ENCODE measurements at places on chromosomes 7 and 10.

- DNase-seq: no peak
These were observed 143.6 kb downstream of the GPR85 start for GRCh38 chr7:112942981-112943380.

DNA sequence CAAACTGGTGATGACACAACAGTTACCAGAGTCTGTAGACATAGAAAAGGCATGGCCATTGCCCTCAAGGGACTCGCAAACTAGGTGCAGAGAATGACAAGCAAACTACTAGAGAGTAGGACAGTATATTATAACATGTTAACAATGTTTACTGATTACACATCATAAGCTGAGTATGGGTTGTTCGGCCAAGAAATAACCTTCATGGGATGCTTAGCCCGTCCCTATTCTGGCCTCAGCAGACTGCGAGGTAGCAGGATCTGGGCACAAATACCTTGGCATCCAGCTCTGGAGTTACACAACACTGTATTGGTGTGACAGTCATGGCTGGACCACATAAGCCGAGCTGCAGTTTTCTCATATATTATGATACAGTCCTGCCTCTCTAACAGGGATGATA is 51.4 kb downstream of the ABCB4 start:
- no peak for DNase-seq

DNA sequence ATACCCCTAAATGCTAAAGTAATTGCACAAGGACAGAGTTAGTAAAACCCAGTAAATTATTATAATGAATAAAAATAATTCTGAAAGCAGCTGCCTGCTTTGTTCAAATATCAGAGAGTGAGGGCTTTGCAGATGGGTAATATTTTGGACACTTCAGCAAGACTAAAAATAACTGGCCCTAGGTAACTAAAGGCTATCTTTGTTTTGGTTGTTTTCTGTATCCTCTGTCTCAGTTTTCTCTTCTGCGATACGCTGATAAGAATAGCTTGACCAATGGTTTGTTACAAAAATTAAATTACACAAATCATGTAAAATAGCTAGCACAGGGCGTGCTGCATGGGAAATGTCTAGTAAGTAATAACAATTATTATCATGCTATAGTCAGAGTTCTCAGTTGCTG is 204.7 kb downstream of the FGFR2 start:
- no peak for DNase-seq

DNA sequence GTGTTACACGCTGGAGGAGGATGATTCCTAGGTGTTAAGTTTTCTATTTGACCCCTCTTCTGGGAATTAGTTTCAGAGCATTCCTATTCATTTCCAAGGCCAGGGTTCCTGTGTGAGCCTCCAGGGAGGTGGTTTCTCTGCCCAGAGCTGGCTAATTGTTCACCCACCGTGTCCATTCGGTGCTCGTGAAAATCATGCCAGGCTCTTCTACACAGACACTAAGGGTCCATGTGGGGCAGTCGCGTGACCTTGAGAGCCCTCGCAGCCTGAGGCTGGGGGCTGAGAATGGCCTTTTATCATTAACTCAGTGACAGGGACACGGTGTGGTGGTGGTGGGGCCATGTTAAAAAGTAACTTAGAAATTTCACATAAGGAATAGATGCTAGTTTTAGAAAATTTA is 83.7 kb downstream of the EMX2 start:
- DNase-seq: no peak

GRCh38 chr10:14954934-14955333 is 1.0 kb upstream of the DCLRE1C start:
- DNase-seq: no peak

DNA sequence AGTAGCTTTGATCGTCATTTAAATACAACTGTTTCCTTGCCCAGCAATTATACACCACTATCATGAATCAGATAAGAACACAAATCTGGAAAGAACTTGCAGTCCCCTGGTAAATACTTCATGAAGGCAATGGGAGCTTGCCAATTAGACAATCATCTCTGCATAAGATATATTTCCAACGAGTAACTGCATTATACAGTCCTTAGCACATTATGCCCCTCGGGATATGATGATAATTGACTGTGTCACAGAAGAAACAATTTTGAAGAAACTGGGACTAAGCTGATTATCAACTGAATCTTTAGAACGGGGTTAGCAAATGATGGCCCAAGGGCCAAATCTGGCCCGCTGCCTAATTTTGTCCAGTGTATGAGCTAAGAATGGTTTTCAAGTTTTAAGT is 155.7 kb downstream of the TRIL start:
- no peak for DNase-seq

DNA sequence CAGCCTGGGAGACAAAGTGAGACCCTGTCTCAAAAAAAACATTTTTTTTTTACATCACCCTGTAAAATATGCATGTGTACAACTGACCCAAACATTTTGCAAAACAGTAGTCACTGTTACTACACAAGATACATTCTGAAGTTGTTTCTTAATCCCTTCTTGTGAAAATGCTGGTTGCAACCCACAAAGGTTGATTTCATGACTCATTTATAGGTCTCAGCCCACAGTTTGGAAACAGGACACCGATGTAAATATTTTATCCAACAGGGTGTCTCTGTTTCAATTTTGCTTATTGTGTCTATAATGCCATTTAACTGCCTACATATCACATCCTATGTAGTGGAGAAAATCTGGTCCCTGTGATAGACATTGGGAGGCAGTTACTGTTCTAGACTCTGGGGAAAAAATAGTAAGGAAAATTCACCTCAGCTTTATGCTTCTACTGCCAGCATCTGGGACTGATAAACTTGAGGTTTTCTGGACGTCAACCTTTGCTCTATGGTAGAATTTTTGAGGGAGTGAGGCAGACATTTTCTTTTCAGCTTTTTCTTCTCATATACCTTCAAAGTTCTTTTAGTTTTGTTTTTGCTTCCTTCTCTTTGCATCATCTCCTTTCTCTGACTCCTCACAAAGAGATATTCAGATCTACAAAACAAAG is 1.6 kb upstream of the RAB19 start:
- DNase-seq: no peak

- no peak for DNase-seq
These were observed 10.7 kb downstream of the NODAL start for GRCh38 chr10:70430493-70431445.

DNA sequence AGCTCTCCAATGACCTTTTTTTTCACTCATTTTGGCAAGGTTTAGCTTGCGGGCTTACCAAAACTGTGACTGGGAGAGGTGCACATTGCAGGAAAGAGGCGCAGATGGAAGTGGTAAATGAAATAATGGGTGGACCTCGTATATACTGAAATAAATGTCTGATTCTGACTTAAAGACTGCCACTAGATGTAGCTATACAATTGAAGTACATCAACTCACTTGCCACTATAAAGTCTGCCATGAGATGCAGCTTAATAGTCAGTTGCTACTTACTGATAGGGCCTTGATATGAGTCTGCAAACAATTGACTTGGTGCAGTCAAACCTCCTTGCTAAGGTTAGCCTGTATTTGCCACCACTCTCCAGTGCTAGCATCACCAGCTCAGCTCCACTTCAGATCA is 525.9 kb upstream of the MBL2 start:
- no peak for DNase-seq

- DNase-seq: no peak
These were observed 548 bp downstream of the AGAP3 start for GRCh38 chr7:151086802-151087244.

DNA sequence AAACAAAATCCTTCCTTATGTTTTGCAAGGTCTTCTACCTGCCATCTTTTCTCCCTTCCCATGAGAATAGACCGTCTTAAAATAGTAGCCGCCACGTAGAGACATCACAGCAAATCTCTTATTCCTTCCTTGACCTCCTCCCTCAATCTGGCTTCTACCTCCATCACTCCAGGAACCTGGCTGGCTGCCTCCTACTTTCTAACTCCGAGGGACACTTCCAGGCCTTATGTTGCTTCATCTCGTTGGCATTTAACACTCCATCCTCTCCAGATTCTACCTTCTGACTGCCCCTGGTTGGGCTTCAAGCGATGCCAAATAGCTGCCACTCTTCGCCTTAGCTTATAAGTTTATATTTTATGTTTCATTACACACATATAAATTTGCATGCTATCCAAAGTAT is 26.4 kb upstream of the CALN1 start:
- no peak for DNase-seq

- DNase-seq: no peak
These were observed 48.0 kb downstream of the BRAF start for GRCh38 chr7:140876519-140877248.

DNA sequence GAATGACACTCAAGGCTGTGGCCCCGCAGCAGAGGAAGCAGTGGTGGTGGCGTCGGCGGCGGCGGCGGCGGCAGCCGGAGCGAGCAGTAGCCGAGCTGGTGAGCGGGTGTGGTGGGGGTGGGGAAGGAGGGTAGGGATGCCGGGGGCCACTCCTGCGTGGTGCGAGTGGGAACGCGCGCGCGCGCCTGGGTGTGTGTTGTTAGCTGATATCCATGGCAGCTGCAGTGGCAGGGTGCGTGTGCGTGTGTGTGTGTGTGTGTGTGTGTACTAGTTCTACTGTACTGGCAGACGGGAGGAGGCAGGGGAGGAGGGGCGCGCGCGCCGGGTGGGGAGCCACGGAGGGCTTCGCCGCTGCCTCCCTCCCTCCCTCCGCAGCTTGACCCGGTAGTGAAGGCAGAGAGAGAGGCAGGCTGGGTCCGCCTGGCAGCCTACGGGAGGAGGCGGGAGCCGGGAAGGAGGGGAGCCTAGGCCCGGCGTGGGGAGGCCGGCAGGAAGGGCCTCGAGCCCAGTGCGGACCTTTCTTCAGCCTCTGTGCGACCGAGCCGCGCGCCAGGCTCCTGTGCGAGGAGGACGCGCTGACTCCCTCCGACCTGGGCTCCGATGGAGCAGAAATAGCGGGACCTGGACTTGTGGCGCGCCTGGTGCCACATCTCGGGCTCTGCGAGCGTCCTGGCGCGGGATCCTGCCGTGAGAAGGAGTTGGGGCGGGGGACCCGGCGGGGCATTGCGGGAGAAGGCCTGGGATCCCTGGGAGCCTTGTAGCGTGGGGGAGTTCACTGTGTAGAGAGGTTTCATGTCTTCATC is at the start of gene MAGI2:
Gene MAGI2, minus strand, starts transcription at position 110 of the 803 bp plus-strand sequence. CDS start 347 bp downstream, outside the sequence.
- DNase-seq: no peak

- DNase-seq: no peak
These were observed 26.5 kb upstream of the TRIL start for GRCh38 chr7:28984631-28985030.

DNA sequence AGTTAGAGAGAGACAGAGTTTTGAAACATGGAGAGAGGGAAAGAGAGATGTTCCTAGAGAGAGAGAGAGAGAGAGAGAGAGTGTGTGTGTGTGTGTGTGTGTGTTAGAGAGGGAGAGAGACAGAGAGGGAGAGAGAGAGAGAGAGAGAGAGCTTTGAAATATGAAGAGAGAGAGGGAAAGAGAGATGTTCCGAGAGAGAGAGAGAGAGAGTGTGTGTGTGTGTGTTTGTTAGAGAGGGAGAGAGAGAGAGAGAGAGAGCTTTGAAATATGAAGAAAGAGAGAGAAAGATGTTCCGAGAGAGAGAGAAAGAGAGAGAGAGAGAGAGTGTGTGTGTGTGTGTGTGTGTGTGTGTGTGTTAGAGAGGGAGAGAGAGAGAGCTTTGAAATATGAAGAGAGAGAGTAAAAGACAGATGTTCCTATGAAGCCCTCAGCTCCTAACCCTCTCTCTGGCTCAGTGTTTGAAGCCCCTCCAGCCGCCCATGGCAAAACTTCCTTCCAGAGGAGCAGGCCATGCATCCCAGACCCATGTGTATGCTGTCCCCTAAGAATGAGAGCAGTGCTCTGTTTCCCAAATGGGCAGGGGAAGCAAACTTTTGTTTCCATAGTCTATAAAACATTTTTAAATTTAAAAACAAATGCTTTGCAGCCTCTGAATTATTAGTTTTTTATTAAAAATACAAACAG is 130.9 kb downstream of the KCNMA1 start:
- DNase-seq: no peak

GRCh38 chr7:126436213-126436868 is 816.4 kb downstream of the GRM8 start:
- no peak for DNase-seq

- no peak for DNase-seq
These were observed 52.8 kb downstream of the CDK6 start for GRCh38 chr7:92783260-92784201.

- no peak for DNase-seq
These were observed 24.1 kb downstream of the ZRANB1 start for GRCh38 chr10:124966008-124966407.

GRCh38 chr7:100835903-100836811 is 8.8 kb upstream of the EPHB4 start:
- DNase-seq: no peak

GRCh38 chr7:127741764-127742375 is 89.9 kb downstream of the SND1 start:
- DNase-seq: no peak

- DNase-seq: no peak
These were observed 16.5 kb upstream of the UBE2D1 start for GRCh38 chr10:58318346-58318745.

DNA sequence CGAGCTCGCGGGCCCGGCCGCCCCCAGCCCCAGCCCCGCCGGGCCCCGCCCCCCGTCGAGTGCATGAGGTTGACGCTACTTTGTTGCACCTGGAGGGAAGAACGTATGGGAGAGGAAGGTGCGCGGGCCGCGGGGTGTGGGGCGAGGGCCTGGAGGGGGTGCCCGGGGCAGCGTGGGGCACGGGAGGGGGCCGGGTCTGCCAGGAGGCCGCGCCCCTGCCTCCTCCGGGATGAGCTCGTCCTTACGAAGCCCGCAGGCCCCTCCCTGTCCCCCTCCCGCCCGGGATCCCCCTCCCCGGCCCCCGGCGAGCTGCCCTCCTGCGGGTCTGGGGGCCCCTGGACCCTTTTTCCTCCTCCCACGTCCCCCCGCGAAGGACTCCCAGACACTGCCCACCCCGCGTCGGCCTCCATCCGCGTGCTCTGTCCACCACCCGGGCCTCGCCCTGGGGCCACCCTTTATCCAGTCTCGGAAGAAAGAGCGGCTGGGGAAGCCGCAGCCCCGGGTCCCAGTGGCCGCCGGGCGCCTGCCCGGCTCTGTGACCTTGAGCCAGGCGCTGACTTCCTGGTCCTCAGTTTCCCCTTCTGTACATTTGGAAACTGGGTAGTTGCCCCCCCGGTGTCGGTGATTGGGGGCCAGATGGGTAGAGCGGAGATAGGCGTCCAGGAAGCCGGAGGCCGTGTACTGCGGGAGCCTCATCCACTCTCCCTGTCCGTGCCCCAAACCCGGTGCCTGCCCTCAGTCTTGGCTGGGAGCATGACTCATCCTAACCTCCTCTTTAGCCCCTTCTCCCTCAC is 521 bp downstream of the LIMK1 start:
- DNase-seq: no peak
